Immature natural killer cell (primary cell): ENCODE measurements at places on chromosomes 5 and 9. TPM values are rescaled to one million over a fixed set of nuclear protein-coding genes. Genes with fewer than 3 reads are reported as not detected.

Gene PCDHGC5
- polyA plus RNA-seq = not detected

Gene OR5C1
- not detected for polyA plus RNA-seq

Gene BHMT2
- polyA plus RNA-seq = not detected

DNA sequence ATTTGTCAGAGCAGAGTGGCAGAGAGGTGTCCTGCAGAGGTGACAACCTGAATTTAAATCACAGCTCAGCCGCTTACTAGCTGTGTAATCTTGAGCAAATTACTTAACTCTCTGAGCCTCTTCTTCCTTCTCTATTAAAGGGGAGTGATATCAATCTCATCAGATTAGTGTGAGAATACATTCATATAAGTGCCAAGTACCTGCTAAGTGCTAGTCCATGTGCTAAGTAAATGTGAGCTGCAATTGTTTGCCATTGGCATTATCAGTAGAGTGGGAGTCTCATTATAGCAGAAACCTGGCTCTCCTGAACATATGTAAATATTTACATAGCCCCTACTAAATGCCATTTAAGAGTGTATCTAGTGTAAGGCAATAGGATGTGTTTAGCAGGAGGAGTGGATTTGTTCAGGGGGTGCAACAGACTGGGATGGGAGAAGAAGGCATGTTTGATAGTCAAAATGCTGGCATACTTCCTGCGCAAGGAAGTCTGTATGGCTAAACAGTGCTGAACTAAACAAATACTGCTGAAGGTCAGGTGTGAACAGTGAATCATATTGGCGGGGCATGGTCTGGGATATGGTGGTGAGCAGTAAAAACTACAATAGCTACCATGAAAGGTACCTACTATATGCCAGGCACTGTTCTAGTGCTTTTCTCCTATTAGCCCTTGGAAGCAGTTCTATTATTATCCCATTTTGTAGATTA, 74.5 kb downstream of the F2RL2 start:
- peaks cover 79% of the 10 kb centered on the region for H3K4me1 ChIP-seq
- no peaks in the 10 kb centered on the region for H3K36me3 ChIP-seq
- H3K27ac ChIP-seq = peak overlapping the region; percentile 98

Gene CETN3
- polyA plus RNA-seq = 15.1 TPM

- H3K36me3 ChIP-seq = peaks cover 4% of the 10 kb centered on the region
- H3K4me1 ChIP-seq = peaks cover 30% of the 10 kb centered on the region
- no peak for DNase-seq
- no peaks in the 10 kb centered on the region for H3K27me3 ChIP-seq
- H3K4me3 ChIP-seq = no peak overlapping the region
- no peak overlapping the region for H3K27ac ChIP-seq
Observed at GRCh38 chr5:131766689-131767088, 30.1 kb downstream of the FNIP1 start.

Gene CPLANE1
- polyA plus RNA-seq = 1.1 TPM

GRCh38 chr5:10567121-10567591, 3.3 kb downstream of the ANKRD33B start:
- H3K27me3 ChIP-seq = peaks cover 5% of the 10 kb centered on the region
- peaks cover 12% of the 10 kb centered on the region for H3K4me1 ChIP-seq
- H3K27ac ChIP-seq = peak overlapping the region; percentile 17
- no peak for DNase-seq
- H3K4me3 ChIP-seq = no peak overlapping the region

Gene MBLAC2
- 2.2 TPM for polyA plus RNA-seq

Gene LHX6
- polyA plus RNA-seq = not detected

GRCh38 chr9:14987858-14988257, 77.6 kb upstream of the FREM1 start:
- H3K27ac ChIP-seq = no peak overlapping the region
- DNase-seq = no peak
- H3K36me3 ChIP-seq = no peaks in the 10 kb centered on the region
- no peak overlapping the region for H3K4me3 ChIP-seq
- peaks cover 8% of the 10 kb centered on the region for H3K4me1 ChIP-seq

Gene HMGCR
- polyA plus RNA-seq = 11.2 TPM

Gene CNTFR
- not detected for polyA plus RNA-seq

GRCh38 chr5:143023411-143024096, 253.4 kb downstream of the ARHGAP26 start:
- H3K4me3 ChIP-seq = no peak overlapping the region
- peaks cover 44% of the 10 kb centered on the region for H3K4me1 ChIP-seq
- peak overlapping the region; percentile 62 for H3K27ac ChIP-seq

GRCh38 chr5:68222310-68222709, 6.8 kb downstream of the PIK3R1 start:
- H3K27me3 ChIP-seq = no peaks in the 10 kb centered on the region
- peak overlapping the region; percentile 8 for H3K4me3 ChIP-seq
- DNase-seq = no peak
- H3K27ac ChIP-seq = no peak overlapping the region

DNA sequence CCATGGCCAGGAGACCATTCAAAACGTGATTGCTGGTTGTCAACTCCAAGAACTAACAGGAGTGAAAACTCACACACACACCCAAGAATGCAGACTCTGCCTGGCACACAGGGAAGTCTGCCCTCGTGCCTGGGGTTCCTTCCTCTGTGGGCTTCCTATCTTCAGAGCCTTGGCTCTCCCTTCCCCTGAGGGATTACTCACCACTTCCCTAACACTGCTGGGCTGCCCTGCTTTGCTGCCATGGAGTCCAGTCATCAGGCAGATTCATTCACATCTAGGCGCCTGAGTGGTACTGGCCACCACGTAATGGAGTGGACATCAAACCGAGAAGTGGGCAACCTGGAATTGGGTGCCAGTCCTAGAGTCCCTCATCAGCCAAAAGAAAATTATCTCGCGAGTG, 76.4 kb upstream of the PRSS3 start:
- H3K36me3 ChIP-seq = no peaks in the 10 kb centered on the region
- peaks cover 7% of the 10 kb centered on the region for H3K4me1 ChIP-seq
- no peak for DNase-seq
- H3K27ac ChIP-seq = no peak overlapping the region
- H3K4me3 ChIP-seq = no peak overlapping the region
- peaks cover 5% of the 10 kb centered on the region for H3K27me3 ChIP-seq

Gene CTXN3
- polyA plus RNA-seq = not detected

Gene DMRT3
- not detected for polyA plus RNA-seq

DNA sequence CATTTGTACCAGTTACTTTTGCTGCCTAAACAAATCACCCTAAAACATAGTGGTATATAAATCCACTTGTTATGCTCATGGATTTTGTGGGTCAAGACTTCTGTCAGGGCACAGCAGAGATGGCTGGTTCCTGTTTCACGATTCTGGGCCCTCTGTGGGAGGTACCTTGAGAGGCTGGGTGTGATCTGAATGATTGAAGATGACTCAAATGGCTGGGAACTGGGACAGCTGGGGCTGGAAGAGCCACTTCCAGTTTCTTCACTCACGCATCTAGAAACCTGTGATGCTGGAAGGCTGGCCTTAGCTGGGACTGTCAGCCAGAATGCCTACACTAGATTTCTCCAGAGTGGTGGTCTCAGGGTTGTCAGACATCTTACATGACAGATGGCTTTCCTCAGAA, 88.1 kb downstream of the KIF4B start:
- H3K27ac ChIP-seq = no peak overlapping the region
- H3K27me3 ChIP-seq = peaks cover 4% of the 10 kb centered on the region
- DNase-seq = no peak

DNA sequence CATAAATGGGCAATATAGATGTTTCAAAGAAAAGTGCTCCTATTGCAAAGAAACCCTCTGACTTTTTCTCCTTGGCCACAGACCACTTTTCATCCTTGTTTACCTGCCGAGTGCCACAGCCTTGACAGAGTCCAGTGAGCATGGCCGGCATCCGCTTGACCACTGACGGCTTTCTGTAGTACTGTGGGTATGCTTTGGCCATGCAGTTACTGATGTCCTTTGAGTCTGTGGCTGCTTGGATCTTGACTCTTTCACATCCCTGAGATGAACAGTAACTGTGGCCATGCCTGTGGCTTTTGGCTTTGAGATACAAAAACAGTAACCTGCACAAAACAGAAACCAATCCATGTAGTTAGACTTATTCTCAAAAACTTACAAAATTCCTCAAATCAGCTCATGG, 70.4 kb downstream of the CEMIP2 start:
- H3K27me3 ChIP-seq = peaks cover 2% of the 10 kb centered on the region
- peaks cover 64% of the 10 kb centered on the region for H3K36me3 ChIP-seq
- H3K4me3 ChIP-seq = no peak overlapping the region
- H3K4me1 ChIP-seq = peaks cover 3% of the 10 kb centered on the region
- DNase-seq = no peak

GRCh38 chr5:59615272-59615671, 278.3 kb downstream of the PDE4D start:
- DNase-seq = no peak
- no peak overlapping the region for H3K4me3 ChIP-seq
- peaks cover 1% of the 10 kb centered on the region for H3K4me1 ChIP-seq
- H3K36me3 ChIP-seq = no peaks in the 10 kb centered on the region
- peaks cover 5% of the 10 kb centered on the region for H3K27me3 ChIP-seq

DNA sequence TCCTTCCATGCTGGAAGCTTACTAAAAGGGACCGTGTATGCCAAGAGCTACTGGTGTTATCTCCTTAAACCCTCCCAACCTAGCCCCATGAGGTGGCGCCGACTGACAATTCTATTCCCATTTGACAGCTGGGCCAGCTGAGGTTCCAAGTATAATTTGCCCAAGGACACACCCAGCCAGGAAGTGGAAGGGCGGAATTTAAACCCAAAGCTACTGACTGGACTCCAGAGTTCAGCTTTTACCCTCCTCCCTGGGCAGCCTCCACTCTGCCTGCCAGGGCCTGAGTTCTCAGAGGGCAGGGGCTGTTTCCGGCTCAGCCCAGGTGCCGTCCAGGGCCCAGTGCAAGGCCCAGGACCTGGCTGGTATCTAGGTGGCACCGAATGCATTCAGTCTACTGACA, 71.8 kb downstream of the C9orf50 start:
- H3K27ac ChIP-seq = no peak overlapping the region
- no peaks in the 10 kb centered on the region for H3K36me3 ChIP-seq
- no peak for DNase-seq
- peak overlapping the region; percentile 62 for H3K4me3 ChIP-seq

GRCh38 chr9:111603041-111603440, 3.6 kb upstream of the PTGR1 start:
- peaks cover 18% of the 10 kb centered on the region for H3K4me1 ChIP-seq
- H3K4me3 ChIP-seq = no peak overlapping the region
- H3K27ac ChIP-seq = no peak overlapping the region

Gene RABEPK
- 28.2 TPM for polyA plus RNA-seq

Gene PRELID1
- 494 TPM for polyA plus RNA-seq

GRCh38 chr9:115118879-115119218, 892 bp upstream of the TNC start:
- no peaks in the 10 kb centered on the region for H3K36me3 ChIP-seq
- H3K27me3 ChIP-seq = peaks cover 16% of the 10 kb centered on the region
- H3K4me1 ChIP-seq = no peaks in the 10 kb centered on the region
- H3K27ac ChIP-seq = no peak overlapping the region
- no peak overlapping the region for H3K4me3 ChIP-seq

- H3K4me1 ChIP-seq = no peaks in the 10 kb centered on the region
- no peak overlapping the region for H3K4me3 ChIP-seq
- no peak overlapping the region for H3K27ac ChIP-seq
- H3K27me3 ChIP-seq = peaks cover 9% of the 10 kb centered on the region
- no peaks in the 10 kb centered on the region for H3K36me3 ChIP-seq
- no peak for DNase-seq
Observed at GRCh38 chr5:75651575-75652238, 40.5 kb downstream of the ANKDD1B start.

DNA sequence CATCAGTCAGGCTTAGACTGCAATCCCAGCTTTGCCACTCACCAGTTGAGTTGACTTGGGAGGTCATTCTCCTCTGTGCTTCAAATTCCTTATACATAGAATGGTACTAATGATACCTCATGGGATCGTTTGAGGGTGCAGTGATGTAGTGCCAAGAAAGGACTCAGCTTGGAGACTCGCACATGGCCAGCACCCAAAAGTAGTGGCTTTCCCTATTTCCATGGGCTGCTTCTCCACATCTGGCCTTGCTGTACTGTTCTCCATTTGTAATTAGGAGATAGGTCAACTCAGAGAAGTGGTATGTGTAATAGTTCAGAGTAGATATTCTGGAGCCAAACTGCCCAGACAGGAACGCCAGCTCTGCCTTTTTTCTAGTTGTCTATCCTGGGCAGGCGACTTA, 5.5 kb downstream of the CCL19 start:
- H3K27ac ChIP-seq = no peak overlapping the region
- H3K4me3 ChIP-seq = no peak overlapping the region
- no peak for DNase-seq
- peaks cover 2% of the 10 kb centered on the region for H3K27me3 ChIP-seq
- peaks cover 2% of the 10 kb centered on the region for H3K4me1 ChIP-seq

Gene AQP7
- polyA plus RNA-seq = not detected

Gene MARCHF3
- 2.6 TPM for polyA plus RNA-seq

Gene PCDHGA8
- polyA plus RNA-seq = not detected

DNA sequence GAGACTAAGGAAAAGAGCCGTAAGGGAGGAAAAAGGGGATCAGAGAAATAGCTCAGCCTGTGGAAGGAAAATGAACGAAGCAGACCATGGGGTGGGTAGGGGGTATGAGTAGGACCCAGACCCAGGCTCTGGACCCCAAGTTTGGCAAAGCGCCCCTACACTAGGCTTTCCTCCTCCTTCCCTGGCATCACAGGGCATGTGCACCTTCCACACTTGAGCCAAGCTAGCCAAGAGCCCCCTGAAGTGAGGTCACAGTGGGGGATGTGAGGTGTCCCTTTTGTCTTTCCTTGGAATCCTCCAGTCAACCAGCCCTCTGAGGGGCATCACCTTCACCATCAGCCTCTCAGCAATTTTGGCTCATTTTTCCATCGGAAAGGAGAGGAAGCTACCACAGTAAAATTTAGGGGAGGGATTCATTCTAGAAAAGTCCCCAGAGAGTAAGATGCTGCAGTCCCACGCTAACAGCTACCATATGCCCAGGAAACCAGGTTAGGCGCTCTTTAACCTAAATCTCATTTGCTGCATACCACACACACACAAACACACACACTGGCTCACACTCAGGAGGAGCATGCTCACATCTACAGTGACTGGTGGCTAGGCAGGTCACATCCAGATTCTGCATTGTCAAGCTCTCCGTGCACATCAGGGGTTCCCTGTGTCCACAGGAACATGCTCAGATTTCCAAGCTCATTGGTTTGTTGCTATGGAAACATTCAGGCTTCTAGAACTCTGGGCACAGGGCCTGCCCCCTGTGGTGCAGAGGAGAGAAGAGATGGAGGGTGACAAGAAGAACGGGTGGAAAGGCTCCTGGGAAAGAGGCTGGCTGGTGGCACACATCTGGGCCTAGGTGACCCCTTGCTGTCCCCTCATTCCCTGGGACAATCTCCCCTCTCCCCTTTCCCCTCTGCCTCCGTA, 9.9 kb downstream of the REEP2 start:
- peaks cover 6% of the 10 kb centered on the region for H3K4me1 ChIP-seq
- H3K4me3 ChIP-seq = no peak overlapping the region
- H3K36me3 ChIP-seq = no peaks in the 10 kb centered on the region
- DNase-seq = no peak

Gene GABRA1
- polyA plus RNA-seq = not detected
